Left renal pelvis (tissue), 4 donors: ENCODE measurements at places on chromosomes 2 and 18.

GRCh38 chr2:144875290-144875969 is 355.5 kb upstream of the ZEB2 start:
- no peak for DNase-seq

- DNase-seq: no peak
Measured at GRCh38 chr2:239824866-239825704, 200.1 kb downstream of the NDUFA10 start.

- no peak for DNase-seq
Measured at GRCh38 chr2:142989273-142990204, 112.1 kb downstream of the KYNU start.

DNA sequence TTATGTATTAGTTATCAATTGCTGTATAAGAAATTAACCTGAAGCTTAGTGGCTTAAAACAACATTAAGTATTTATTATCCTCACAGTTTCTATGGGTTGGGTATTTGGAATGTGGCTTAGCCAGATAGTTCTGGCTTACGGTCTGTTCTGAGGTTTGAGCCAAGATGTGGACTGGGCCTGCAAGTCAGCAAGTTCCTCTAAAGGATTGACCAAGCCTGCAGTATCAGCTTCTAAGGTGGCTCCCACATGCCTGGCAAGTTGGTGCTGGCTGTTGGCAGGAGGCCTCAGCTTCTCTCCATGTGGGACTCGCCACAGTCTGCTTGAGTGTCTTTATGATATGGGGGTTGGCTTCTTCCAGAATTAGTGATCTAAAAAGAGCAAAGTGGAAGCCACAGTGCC is 45.0 kb upstream of the TCF4 start:
- no peak for DNase-seq

- no peak for DNase-seq
Measured at GRCh38 chr2:69013840-69014821, 1.2 kb downstream of the ANTXR1 start.

GRCh38 chr2:210264282-210264681 is 39.0 kb upstream of the ACADL start:
- DNase-seq: no peak

- no peak for DNase-seq
Measured at GRCh38 chr18:59172664-59173249, 33.1 kb downstream of the SEC11C start.

DNA sequence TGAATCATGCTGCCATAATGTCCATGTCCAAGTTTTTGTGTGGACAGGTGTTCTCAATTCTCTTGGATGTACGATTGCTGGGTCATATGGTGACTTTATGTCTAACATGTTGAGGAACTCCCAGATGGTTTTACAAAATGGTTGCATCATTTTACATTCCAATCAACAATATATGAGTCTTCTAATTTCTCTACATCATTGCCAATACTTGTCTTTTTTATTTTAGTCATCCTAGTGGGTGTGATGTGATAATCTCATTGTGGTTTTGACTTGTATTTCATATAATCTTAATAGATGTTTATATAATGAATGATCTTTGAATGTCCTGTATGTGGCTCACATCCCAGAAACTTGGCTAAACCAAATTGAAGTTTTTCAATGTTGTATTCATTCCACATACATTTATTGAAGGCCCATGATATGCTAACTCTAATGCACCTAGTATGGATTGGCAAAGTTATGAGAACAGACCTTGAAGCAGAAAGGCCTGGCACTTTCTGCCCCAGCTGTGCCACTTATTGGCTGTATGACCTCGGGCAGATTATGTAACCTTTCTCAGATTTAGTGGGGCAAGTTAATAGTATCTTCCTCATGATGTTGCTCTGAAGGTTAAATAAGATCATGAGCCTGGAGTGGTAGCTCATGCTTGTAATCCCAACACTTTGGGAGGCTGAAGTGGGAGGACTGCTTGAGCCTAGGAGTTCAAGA is 205.4 kb downstream of the RAB3GAP1 start:
- DNase-seq: no peak

DNA sequence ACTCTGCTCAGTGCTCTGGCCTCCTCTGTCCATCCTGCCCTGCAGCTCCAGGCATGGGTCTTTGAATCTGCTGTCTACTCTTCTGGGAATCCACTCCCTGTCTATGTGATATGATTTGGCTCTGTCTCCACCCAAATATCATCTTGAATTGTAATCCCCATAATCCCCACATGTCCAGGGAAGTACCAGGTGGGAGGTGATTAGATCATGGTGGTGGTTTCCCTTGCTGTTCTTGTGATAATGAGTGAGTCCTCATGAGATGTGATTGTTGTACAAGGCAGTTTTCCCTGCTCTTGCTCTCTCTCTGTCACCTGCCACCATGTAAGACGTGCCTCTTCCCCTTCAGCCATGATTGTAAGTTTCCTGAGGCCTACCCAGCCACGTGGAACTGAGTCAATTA is 881.8 kb upstream of the ID2 start:
- DNase-seq: no peak

DNA sequence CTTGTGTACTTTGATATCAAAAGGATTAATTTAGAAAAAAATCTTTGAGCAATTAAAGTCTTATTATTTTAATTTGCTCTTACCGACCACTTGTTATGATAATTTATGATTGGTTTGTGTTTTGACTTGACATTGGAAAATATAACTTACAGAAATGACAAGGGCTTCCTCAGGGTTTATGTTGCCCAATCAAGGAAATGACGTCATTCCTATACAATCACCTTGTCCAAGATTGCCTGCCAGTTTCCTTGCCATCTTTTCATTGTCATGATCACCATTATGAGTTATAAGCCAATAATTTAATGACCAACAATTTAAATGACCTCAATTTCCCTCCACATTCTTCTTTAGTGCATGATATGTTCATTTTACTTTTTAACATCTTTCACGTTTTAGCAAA is 351.8 kb upstream of the TMEFF2 start:
- DNase-seq: no peak

DNA sequence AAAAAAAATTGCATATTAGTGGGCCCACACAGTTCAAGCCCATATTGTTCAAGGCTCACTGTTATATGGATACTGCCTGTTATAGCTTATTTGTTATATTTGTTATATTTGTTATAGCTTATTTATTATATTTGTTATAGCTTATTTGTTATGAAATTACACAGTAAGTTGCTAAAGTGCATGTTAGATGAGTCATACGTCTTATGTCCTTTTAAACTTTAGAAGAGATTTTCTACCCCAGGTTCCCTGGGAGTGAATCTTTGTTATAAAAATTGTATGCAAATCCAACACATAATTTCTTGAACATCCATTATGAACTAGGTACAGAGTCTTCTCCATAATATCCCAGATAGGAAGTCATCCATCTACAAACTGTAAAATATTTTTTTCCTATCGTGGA is 22.1 kb downstream of the HTR2B start:
- DNase-seq: no peak

GRCh38 chr2:215171796-215172195 is 33.4 kb upstream of the ABCA12 start:
- no peak for DNase-seq

GRCh38 chr2:161223139-161223732 is 63.0 kb downstream of the TANK start:
- no peak for DNase-seq

DNA sequence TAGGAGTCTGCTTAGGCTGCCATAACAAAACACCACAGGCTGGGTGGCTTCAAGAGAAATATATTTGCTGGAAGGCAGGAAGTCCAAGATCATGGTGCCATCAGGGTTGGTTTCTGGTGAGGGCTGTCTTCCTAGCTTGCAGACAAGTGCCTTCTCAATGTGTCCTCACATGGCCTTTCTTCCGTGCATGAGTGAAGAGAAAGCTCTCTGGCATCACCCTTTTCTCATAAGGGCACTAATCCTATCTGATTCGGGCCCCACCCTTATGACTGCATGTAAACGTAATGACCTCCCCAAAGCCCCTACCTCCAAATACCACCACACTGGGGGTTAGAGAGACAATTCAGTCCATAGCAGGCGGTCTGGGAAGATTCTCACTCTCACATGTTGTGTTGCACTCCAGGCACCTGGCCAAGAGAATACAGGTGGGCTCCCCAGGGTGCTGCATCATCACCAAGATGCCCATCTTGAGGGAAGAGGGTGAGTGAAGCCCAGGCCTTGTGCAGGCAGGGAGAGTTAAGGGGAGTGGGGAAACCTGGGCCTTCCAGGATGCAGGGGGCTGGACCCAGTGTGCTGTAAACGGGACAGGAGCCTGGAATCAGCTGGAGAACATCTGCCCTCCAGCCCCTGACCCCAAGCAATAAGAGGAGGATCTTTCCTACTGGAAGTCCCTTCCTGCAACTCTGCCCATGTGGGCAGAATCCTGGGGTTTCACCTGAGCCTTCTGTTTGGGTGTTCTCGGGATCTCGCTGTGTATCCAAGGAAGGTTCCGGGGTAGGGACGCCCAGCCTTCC is 10.2 kb downstream of the CATIP start:
- no peak for DNase-seq

GRCh38 chr2:158724803-158725381 is 70.2 kb upstream of the DAPL1 start:
- DNase-seq: no peak

DNA sequence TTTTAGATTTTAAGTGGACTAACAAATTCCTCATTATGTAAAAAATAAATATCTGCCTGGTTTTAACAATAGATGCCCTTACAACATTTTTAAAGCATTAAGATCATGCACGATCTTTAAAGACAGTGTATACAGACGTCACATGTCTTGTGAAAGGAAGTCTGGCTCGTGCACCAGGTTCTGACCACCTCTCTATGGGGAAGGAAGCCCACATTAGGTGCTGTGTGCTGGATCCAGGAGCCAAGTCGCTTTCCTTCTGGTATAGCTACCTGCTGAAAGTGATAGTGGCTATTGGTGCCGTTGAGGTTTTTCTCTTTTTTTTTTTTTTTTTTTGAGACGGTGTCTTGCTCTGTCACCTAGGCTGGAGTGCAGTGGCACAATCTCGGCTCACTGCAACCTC is 116.5 kb downstream of the NCK2 start:
- DNase-seq: no peak

DNA sequence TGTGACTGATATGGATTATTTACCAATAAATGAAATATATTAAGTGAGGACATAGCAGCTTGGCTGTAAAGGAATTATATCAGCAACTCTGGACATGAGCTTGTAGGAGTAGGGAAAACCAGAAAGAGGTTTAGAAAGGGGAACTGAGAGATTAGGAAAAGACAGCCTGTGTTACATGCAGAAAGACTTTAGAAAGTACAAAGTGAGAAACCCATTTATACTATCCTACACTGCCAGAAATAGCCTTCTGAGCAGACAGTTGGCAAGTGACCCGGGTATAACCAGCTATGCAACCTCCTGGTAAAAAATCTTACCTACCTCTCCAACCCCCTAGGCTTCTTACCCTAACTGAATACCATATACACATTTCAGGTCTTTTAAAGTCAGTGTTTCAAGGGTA is 134.1 kb downstream of the ANKRD44 start:
- no peak for DNase-seq

GRCh38 chr2:88258208-88258607 is 88.1 kb downstream of the THNSL2 start:
- DNase-seq: no peak

DNA sequence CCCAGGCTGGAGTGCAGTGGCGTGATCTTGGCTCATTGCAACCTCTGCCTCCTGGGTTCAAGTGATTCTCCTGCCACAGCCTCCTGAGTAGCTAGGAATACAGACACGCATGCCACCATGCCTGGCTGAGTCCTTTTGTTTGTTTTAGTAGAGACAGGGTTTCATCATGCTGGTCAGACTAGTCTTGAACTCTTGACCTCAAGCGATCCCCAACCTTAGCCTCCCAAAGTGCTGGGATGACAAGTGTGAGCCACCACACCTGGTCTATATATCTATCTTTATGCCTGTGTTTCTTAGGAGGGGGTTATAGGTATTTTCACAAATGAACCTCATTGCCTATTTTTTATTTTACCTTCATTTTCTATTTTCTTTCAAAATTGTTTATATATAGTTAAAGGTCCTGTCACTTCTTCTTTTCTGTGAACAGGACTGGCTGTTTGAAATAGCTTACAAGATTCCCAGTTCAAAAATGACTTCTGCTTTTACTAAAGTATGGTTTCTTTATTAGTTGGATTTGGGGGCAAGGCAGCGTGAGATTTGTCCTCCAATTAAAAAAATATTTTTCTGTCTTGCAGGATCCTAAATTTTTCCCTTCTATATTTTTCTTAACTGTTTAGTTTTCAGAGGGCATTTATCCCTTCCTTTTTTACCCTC is 16.4 kb upstream of the MARCHF7 start:
- DNase-seq: no peak

DNA sequence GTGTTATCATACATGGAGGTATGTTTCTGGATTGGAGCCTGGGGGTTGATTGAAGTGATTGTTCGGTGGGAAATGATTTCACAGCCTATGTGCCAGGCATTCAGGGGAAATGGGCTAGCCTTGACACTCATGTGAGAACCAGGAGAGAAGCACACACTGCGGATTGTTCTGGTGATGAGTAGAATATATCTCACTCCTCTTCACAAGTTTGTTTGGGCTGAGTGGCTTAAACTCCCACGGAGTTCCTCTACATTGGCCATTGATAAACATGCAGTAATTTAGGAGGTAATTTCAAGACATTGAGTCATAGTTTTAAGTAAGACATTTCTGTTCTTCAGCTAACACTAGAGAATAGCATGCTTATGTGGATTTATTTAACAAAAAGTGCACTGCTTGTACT is 498.9 kb upstream of the NETO1 start:
- DNase-seq: no peak

- no peak for DNase-seq
Measured at GRCh38 chr18:23842305-23842704, 153.1 kb downstream of the LAMA3 start.

DNA sequence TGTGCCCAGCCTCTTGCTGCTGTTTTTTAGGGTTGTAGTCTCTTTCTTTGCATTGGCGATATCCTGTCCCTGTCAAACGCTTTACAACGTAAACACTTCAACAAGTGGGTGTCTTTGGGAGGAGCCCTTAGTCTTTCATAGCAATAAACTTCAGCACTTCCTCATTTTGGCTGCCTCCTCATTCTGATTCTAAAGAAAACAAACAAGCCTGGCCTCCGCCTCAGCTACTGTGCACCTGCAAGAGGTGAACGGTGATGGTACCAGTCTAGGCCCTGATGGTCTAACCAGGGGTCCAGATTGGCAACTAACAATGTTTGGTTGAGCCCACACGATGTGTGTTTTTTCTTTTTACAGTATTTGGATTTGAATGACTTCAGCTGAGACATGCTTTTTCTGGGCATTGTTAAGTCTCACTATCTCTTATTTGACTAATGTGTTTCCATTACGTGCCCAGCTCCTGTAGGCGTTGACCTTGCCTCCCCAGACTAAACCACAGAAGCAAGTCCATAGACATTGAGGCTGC is 53.2 kb upstream of the CUL3 start:
- DNase-seq: no peak

DNA sequence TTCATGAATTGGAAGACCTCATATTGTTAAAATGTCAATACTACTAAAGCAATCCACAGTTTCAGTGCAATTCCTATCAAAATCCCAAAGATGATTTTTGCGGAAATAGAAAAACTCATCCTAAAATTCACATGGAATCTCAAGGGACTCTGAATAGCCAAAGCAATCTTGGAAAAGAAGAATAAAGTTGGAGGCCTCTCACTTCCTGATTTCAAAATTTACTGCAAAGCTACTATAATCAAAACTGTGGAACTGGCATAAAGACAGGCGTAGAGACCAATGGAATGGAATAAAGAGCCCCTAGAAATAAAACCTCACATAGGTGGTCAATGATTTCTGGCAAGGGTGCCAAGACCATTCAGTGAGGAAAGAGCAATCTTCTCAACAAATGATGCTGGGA is 42.3 kb downstream of the ACOXL start:
- no peak for DNase-seq
